IPS DF 19.7 (cell line): ENCODE measurements at places on chromosomes 5 and 9.
A peak's percentile ranks its signal among the peaks of the same experiment; 100 is the strongest.

GRCh38 chr9:109880276-109881169 is 100.5 kb downstream of the PALM2AKAP2 start:
- peak; percentile 45 for DNase-seq

- DNase-seq, result no peak
Measured at GRCh38 chr5:150440948-150441812, 8.4 kb downstream of the RPS14 start.

GRCh38 chr5:154466671-154467070 is 11.4 kb downstream of the HAND1 start:
- DNase-seq, result no peak

DNA sequence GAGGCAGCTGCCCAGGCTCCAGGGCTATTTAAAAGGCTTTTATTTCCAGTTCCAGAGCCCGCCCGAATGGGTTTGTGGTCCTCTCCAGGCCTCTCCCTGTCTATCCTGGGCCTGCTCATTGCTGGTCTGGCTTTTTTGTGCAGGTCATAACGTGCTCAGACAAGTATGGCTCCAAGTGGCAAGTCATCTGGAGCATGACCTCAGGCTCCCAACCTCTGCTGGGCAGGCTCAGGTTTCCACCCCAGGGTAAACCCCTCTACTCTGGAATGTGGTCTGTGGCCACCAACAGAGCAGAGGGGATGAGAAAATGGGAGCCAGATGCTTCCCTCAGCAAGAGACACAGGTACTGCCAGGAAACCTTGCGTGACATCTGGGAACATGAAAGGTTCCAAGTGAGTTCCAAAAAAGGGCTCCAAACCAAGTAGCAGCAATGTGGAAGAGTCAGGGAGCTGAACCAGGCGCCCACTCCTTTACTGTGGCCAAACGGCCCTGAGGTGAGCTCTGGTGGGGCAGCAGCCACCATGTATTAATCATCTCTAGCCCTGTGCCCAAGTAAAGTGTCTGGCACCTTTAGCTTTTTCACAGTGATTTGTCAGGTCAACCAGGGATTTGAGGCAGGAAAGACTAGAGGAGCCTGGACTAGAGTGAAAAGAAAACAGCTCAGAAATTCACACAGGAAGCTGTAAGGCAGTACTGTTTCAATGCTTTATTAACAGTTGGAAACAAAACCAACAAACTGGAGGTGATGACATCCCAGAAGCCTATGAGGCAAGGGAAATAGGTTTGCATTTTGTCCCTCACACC is 25.7 kb downstream of the PCDHGC5 start:
- DNase-seq, result no peak

GRCh38 chr9:26551451-26551850 is 341.2 kb downstream of the CAAP1 start:
- DNase-seq, result no peak

DNA sequence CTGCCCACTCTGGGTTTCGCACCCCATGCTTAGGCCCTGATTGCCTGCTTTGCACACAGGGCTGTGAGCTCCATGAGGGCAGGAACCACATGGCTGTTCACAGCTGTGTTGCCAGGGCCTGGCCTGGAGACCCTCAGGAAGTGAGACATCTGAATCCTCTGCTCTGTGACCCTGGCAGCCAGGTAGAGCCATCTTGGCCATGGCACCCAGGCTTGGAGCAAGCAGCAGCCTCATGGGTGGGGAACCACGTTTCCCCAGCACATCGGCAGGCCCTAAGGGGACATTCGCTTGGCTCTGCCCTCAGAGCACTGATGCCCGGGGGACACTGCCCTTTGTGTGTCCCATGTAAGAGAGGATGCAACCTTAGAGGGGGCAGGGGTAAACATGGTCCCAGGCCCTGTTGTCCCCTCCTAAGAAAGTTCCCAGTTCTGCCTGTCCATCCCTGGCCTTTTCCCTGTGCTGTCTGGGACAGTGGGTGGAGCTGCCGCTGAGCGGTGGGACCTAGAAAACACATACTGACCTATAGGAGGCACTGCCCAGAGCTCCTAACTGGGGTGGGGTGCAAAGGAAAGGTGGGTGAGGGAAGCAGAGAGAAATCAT is 144.1 kb upstream of the IER5L start:
- no peak for DNase-seq

GRCh38 chr5:14497311-14497710 is 84.3 kb upstream of the OTULINL start:
- DNase-seq, result no peak

GRCh38 chr5:153043886-153044285 is 446.6 kb upstream of the GRIA1 start:
- DNase-seq, result no peak

GRCh38 chr5:134136221-134136631 is 21.7 kb downstream of the TCF7 start:
- DNase-seq, result no peak

- DNase-seq, result no peak
Measured at GRCh38 chr5:172679628-172680212, 38.7 kb downstream of the NEURL1B start.

DNA sequence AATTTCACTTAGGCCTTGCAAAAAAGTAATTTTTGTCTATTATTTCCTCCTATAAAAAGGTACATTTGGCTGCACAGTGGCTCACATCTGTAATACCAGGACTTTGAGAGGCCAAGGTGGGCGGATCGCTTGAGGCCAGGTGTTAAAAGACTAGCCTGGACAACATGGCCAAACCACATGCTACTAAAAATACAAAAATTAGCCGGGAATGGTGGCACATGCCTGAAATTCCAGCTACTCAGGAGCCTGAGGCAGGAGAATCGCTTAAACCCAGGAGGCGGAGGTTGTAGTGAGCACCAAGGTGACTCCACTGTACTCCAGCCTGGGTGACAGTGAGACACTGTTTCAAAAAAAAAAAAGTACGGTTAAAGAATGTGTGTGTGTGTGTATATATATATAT is 15.7 kb downstream of the NUP155 start:
- DNase-seq, result no peak

GRCh38 chr9:128117613-128118471 is 9.7 kb downstream of the PTGES2 start:
- DNase-seq, result no peak
